ENCODE measurements at places on chromosomes 7 and 10.

DNA sequence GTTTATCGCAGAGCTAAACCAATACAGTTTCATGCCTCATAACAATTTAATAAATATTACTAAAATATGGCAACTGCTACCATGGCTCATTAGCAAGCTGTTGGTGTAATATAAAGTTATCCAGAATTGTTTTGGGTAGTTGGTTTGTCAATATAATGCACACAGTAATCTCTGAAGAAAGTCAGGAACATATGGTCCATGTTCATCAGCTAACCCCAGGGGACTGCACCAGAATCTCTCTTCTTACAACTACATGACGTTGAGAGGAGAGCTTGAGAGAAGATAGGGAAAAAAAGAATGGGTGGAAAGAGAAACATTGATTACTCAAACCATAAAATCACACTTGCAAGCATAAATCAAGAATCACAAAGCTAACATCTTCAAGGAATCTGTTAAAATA, 333.7 kb downstream of the NRG3 start:
- DNase-seq = no peak

DNA sequence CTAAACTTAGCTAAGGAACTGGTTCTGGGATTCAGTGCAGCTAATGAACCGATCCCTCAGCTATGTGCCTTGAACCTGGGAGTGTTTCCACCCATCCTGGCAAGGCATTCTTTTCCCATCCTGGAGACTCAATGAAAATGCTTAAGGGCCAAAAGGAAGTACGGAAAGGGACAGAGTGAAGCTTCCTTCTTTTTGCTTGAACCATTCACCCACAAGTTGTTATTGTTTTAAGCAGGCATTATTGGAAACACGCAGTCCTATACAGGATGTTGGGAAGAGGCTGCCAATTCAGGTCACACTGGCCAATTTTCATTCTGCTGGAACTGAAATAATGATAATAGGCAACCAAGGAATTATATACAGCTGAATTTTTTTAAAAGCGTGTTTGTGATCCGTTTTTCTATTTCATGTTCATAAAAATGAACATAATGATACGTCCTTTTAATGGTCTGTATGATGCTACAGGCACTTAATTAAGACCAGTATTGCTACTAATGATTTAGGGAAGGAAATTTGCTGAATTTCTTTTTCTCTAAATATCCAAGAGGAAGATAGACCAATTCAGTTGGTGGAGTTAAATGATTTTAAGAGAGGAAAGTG, 57.8 kb upstream of the FZD1 start:
- DNase-seq = no peak

GRCh38 chr10:90168244-90168643, 466.9 kb downstream of the KIF20B start:
- DNase-seq = no peak

DNA sequence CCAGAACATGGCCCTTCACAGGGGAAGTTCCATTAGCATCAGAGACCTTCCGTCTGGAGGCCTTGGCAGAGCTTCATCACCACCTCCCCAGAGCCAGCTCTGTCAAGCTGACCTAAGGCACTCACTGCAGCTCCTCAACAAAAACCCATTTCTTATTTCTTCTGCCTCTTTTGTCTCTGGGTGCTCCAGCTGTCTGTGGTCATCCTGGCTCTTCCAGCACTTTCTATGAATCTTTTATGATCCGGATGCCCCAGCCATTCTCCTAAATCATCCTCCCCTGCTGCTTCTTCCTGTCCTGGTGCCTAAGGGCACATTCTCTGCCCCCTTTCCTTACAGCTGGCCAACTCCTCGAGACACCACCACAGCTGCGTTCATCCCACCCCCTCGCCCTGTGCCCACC, 171.7 kb upstream of the INSYN2A start:
- no peak for DNase-seq

- DNase-seq = no peak
Observed at GRCh38 chr7:153886506-153887441, 165.4 kb upstream of the DPP6 start.

DNA sequence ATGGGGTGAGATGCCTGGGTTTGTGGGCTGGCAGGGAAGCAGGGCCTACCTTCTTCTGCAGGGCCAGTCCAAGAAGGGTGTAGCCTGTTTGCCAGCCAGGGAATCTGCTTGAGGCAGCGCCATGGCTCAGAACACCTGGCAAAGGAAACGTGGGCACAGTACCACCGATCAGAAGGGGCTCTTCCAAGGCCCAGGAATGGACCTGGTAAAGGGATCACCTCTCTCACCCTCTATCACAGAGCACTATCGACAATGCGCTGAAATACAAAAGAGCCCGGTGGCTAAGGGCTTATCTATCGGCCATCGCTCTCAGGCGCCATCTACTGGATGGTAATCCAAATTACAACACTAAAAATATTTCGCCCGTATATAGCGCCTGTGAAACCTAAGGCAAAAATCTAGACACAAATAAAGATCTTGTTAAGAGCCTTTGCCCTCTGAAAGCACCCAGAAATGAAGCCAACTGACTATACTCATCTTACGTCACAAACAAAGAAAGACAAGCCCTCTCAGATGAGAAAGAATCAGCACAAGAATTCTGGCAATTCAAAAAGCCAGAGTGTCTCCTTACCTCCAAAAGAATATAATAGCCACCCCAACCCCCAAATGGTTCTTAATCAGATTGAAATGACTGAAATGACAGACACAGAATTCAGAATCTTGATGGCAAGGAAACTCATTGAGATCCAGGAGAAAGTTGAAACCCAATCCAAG, 217.8 kb upstream of the HPS1 start:
- no peak for DNase-seq

- no peak for DNase-seq
Observed at GRCh38 chr10:103558911-103559310, 65.4 kb downstream of the NEURL1 start.

DNA sequence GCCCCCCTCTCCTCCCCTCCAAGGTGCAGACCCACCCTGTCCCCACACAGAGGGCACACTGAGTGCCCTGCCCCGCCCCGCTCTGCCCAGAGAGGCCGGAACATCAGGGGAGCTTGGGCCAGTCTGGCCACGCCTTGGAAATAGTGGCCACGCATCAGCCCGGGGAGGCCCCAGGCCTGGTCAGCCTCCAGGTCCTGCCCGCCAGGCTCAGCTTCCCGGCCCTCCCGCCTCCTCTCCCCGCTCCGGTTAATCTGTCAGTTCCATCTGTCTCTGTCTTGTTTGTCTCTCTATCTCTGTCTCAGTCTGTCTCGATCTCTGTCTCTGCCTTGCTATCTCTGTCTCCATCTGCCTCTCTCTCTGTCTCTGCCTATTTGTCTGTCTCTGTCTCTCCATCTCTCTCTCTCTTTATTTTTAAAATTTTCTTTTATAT, 28.9 kb upstream of the TNRC18 start:
- DNase-seq = no peak

DNA sequence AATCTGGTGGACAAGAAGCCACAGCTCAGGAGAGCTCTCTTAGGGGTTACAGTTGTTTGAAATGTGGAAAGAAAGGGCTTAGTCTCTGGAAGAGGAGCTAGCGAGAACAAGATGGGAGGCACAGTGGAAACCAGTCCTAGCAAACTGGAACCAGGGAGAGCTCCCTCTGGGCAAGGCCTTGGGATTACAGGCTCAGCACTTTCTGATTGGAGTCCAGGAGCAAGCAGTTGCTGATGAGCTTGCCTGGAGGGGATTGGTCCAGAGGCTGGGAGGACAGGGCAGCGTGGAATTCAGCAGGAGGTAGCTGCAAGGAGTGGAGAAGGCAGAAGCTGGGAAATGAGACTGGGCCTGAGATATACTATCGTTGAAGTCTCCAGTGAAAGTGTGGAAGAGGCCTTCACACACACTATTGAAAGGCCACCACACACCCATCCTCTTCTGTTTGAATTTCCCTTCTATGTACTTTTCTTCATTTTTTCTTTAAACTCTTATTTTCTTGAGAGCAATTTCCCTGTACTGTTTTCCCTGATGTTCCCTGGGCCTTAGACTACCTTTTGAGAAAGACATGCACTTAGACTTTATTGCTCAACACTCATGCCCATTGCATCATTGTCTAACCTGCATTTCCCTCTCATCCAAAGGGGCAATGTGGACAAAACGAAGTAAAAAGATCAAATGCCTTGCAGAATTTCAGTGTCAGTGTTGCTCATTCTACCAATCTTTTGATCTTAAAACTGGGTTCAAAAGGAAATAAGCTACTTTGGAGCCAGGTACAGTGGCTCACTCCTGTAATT, 57.8 kb upstream of the LANCL2 start:
- DNase-seq = no peak

DNA sequence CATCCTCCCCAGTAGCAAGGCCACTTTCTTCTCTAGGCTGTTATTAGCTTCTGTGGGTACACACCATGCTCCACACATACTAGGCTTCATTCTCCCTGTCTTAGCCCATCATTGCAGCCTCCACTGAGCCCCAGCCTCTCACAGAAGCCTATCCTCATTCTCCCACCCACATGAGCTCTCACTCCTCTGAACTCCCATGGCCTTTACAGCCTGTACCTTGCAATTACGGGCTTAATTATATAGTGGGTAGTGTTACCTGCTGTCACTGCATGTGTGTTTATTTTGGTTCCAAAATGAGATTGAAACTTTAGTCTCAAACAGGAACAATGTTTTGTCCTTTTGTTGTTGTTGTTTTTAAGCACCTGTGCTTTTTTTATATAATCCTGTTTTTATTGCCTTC, 460.0 kb downstream of the KCNMA1 start:
- no peak for DNase-seq

DNA sequence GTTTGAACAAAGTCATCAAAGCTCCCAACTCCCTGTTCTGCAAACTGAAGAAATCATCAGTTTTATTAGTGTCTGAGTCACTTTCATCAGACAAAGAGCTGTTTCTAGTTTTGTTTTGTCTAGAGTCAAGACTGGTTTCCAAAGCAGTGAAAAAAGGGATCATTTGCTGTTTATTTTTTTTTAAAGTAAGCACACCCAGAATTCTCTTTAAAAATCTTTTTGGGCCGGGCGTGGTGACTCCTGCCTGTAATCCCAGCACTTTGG, 972.0 kb upstream of the CELF2 start:
- DNase-seq = no peak

DNA sequence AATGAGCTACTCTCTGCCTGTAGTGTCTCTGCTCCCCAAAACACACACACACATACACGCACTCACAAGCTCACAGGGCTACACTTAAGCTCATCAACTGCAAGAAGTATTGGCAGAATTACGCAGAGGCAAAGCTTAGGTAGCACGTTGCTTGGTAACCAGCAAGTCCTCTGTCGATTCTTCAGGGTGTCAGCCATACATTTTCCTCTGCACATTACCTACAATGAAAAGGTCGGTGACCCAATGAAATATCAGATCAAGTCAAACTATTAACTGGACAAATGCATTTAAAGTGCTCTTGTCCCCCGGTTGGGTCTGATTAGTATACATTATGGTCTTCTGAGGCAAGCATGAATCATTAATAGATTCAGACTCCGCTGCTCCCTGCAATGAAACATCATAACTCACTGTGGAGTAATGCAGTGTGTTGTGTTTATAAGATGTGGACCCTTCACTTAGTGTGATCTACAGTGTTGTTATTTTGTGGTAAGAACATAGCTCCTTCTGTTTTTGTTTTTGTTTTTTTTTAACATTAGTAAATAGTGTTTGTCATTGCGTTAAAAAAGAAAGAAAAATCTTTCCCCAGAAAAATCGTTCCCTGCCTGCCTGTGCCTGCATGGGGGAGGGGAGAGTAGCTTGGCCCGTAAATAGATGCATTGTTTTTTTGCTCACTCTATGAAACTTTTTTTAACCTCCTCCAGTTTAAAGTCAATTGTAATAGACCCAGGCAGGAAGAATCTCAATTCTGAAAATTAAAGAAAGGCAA, 325.5 kb downstream of the SFMBT2 start:
- no peak for DNase-seq

DNA sequence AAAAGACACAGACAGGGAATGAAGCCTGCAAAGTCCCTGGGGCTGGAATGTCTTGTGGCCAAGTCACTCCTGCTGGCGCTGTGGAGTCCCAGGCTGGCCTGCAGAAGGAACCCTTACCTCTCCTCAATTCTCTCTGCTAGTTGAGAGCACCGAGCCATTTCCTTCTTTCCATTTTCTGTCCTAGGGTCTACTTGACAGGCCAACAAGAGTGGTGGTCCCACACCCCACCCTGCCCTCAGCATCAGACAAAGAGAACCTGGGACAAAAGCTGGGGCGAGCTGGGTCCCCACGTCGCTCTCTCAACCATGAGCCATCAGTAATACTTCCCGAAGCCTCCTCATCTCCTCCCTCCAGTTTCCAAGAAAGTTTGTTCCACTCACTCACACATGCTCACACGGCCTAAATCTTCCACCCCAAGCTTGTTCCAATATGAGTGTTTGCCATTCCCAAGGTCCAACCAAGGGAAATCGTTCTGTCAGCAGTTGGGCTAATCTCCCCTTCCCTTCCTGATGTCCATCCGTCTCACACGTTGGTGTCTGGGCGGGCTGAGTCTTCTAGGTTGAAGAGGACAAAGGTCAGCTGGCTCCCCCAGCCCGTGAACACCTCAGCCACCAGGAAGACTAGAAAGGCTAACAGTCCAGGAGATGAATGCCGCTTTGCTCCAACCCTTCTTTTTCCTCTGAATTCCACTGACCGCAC, 44.3 kb downstream of the CLEC2L start:
- no peak for DNase-seq

DNA sequence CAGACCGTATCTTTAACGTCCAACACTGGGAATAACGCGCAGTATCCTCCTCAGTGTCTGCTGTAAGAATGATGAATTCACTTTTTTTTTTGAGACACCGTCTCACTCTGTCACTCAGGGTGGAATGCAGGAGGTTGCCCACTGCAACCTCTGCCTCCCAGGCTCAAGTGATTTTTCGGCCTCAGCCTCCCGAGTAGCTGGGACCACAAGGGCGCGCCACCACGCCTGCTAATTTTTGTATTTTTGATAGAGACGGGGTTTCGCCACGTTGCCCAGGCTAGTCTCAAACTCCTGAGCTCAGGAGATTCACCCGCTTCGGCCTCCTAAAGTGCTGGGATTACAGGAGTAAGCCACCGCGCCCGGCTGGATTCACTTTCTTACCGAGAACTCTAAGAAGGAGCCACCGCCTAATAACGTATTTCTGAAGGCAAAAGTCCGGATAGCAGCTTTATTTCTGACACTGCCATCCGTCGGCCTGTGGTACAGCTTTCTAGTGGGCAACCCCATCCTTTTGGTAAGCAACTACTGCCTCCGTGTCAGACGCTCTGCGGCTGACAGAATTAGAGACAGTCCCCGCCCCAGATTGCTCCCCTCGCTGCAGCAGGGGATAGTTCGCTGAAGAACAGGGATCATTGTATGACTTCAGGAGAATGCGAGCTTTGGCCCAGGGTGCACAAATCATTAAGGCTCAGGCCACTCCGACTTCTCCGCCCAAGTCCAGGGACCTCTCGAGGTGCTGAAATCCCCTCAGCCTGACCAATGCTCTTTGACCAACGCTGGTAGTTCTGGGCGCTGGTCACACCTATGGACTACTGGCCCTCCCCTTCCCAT, 662 bp downstream of the POLR3A start:
- no peak for DNase-seq
